ENCODE measurements at places on chromosomes 1 and 21.

- no peak for DNase-seq
Observed at GRCh38 chr1:198558402-198558801, 17.9 kb upstream of the ATP6V1G3 start.

GRCh38 chr21:45699966-45700365 lies 56.4 kb downstream of the PCBP3 start:
- DNase-seq: no peak

DNA sequence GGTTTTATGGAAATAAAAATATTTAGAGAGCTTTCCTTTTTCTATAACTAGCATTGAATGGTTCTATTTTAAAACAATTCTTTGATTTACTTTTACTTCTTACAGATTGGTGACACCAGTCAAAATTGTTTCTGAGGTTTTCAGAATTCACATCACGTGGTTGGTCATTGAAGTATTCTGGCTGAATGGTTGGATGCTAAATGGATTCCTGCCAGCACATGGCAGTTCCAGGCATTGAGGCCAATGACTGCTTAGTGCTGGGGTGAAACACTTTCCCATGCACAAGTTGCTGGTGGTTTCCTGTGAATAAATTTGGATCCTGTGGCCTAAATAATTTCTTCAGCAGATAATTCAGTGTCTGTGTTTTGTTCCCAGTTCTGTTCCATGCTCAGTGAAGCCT lies 20.6 kb downstream of the NCAM2 start:
- DNase-seq: no peak

- no peak for DNase-seq
Observed at GRCh38 chr1:76239470-76239918, 164.9 kb downstream of the ST6GALNAC3 start.

DNA sequence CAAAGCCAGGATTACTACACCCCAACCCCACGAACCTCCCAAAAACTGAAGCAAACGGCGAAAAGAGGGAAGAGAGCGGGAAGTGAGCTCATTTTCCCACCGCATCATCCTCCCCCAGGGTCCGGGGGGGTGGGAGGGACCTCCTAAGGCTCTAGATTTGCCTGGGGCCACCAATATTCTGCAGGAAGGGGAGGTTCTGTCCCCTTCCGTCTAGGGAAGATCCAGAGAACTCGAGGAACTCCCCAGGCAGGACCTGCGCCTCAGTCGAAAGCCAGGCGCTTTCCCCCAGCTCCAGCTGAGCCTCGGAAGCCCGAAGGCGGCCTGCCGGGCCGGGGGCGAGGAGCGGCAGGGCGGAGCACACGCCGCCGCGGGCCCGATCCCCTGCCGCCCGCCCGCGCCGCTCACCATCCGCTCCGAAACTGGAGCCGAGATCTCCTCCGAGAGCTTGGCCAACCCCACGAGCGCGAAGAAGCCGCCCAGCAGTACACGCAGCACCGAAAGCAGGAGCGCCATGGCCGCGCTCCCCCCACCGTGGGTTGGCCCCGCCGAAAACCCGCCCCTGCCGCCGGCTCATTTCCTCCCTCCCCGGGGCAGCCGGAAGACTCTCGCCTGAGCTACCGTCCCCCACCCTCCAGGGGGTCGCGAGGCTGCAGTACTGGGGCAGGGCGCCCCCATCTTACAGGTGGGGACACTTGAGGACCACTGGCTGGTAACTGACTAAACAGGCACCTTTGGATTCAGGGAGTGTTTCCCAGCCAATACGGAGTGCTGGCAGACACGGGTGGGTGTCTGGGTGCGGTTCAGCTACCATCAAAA lies at the start of gene TMEM35B:
TSS of gene TMEM35B (minus strand) at position 555 of the 816 bp plus-strand sequence. CDS start at position 513, 42 bp downstream.
- DNase-seq: peak; percentile 72

DNA sequence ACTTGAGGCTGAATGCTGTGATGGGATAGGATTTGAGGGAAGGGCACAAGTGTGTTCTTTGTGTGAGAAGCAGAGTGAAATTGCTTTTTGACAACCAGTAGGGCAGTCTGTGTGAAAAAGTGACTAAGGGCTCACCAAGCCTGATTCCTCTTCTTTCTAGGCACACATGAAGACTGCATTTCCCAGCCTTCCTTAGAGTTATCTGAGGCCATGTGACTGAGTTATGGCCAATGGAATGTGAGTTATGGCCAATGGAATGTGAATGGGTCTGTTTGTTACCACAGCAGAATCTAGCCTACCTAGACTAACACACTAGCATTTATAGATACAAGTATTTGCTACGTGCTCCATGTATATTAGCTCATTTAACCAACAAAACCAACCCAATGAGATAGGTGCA lies 35.3 kb upstream of the DIRAS3 start:
- DNase-seq: no peak

- no peak for DNase-seq
Observed at GRCh38 chr21:36718951-36719501, 20.1 kb downstream of the SIM2 start.

DNA sequence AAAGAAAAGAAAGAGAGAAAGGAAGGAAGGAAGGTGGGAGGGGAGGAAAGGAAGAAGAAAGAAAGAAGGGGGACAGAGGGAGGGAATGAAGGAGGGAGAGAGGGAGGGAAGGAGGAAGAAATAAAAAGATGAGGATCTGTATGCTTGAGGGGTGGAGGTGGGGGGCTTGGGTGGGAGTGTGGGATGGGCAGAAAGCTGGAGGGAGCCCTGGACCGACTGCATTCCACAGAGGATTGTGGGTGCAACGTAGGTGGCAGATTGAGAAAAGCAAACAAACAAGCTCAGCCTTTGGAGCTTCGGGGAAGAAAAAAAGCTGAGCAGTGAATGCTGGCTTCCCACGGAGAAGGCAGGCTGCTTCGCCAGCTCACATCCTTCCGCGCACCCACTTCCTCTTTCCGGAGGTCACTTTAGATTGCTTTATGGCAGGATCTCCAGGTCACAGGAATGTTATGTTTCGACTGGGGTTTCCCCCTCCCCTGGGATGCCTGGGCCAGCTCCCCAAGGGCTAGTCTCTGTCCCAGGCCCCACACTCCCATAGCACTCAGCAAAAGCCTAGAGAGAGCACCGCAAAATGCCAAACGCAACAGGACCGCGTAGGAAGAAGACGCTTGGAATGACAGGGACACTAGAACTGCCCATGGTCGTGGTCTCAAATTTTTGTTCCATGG lies 20.7 kb upstream of the LGALS8 start:
- peak; percentile 85 for DNase-seq
